ENCODE measurements at places on chromosomes 6 and 20.

DNA sequence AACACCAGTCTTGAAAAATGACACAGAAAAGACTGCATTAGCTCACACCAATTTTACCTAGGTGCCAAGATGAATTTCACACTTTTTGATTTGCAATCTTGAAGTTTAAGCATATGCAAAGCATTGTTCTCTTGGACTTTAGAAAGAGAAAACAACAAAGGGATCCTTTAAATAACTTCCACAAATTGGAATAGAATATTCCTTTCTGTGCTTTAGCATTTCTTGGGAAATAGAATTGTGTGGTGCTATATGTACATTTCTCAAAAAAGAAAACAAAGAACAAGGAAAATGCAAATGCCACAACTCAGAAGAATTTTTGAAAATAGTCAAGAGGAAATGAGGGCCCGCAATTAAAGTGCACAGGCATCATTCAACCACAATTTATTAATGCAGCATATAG, 17.0 kb downstream of the HTR1B start:
- DNase-seq: no peak

DNA sequence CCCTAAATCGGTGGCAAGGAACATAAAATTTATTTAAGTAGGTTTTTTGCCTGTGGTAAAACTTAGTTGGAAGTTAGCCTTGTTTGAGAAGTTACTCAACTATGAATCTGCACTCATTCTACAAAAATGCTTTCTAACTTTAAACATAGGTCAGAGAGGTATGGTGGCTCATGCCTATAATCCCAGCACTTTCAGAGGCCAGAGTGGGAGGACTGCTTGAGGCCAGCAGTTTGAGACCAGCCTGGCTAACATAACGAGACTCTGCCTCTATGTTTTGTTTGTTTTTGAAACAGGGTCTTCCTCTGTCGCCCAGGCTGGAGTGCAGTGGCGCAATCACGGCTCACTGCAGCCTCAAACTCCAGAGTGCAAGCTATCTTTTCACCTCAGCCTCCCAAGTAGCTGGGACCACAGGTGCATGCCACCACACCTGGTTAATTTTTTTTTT, 16.2 kb downstream of the USP49 start:
- no peak for DNase-seq

DNA sequence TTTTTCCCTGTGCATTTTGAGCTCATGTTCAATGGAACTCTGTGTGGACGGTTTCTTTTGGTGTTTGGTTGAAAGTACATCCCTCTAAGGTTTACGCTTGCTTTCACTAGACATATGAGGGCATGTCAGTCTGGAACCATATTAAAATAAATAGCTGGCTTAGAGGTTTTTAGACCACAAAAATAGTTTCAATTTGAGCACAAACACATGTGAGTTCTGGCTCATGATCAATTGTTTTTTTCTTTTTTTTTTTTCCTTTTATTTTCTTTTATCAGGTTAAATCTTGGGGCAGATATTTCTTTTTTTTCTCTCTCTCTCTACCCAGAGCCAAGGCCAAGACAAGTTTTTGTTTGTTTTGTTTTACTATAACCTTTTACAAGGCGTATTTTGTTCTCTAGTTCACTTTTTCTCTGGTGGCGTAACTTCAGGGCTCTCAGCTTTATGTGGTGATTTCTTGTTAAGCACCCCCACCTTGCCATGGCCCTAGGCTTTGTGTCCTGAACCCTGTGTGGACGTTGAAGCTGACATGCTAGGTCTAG, 92.9 kb downstream of the SHLD1 start:
- DNase-seq: no peak

DNA sequence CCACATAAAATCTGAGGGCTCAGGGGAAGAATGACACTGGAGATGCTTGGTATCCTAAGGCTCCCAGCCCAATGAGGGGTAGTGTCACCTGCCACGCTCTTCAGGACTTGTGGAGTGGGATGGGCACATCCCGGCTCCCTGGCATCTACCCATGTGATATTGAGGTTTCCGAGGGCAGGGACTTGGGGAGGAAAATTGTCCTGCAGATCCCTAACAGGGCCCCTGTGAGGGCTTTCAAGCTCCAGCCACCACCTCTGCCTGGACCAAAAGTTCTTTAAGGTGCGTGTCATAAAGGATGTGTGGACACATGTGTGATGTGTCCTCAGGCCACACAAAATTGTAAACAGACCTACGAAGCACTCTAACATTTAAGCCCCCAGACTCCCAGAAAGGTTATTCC, 2.5 kb downstream of the SCML4 start:
- no peak for DNase-seq

GRCh38 chr20:58571356-58571692, 56.1 kb upstream of the APCDD1L start:
- no peak for DNase-seq

GRCh38 chr6:13203145-13203544, 125.2 kb downstream of the TBC1D7 start:
- no peak for DNase-seq

- no peak for DNase-seq
These were observed 69.5 kb downstream of the LRFN2 start for GRCh38 chr6:40517654-40518053.

DNA sequence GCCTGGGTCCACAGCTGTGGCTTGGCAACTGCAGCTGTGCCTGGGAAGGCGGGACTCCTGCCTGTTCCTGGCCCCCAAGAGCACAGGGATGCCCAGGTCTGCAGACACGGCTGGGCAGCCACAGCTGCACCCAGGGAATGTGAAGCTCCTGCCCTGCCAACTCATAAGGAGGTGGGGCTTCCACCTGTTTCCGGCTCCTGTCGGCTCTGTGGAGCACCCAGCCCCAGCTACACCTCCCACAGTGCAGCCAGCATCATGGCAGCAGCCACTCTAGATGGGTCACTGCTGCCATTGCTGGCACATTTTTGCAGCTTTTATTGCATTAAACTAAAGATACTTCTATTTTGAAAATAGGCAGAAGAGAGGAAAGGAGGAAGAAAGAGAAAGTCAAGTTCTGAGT, 207.9 kb downstream of the SAMD5 start:
- DNase-seq: no peak

- DNase-seq: no peak
These were observed 1.7 kb upstream of the CNKSR3 start for GRCh38 chr6:154512201-154512600.

DNA sequence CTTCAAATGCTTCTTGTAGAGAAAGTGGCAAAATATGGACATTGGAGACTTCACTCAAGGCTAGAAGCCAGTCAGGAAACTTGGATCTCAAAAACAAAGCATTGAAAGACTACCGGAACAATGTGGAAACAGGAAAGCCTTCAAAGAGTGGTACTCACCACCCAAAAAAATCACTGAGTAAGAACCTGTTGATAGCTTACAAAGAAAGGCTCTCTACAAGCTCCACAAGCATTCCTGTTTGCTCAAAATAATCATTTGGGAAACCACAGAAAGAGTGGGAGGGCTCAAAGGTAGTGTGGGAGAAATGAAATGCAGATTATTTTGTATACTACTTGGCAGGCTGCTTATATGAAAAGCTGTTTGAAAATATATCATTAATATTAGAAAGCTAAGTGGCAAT, 9.5 kb upstream of the DST start:
- DNase-seq: no peak

DNA sequence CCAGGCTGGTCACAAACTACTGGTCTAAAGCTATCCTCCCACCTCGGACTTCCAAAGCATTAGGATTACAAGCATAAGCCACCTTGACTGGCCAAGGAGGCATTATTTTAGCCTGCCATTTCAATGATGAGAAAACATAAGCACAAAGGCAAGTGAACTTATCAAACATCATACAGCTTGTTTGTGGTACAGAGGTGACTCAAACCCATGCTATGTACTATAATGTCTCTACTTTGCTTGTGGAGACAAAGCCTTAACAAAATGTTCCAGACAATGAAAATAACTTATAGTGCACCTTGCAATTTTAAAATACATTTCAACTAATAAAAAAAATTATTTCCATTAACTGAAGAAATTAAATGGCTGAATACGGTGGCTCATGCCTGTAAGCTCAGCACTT, 26.2 kb downstream of the HDAC2 start:
- no peak for DNase-seq

- DNase-seq: no peak
These were observed 12.1 kb downstream of the EXOC2 start for GRCh38 chr6:680666-681340.

GRCh38 chr6:164098857-164099267, 684.3 kb downstream of the QKI start:
- no peak for DNase-seq

GRCh38 chr6:74798302-74798701, 407.6 kb downstream of the COL12A1 start:
- DNase-seq: no peak

DNA sequence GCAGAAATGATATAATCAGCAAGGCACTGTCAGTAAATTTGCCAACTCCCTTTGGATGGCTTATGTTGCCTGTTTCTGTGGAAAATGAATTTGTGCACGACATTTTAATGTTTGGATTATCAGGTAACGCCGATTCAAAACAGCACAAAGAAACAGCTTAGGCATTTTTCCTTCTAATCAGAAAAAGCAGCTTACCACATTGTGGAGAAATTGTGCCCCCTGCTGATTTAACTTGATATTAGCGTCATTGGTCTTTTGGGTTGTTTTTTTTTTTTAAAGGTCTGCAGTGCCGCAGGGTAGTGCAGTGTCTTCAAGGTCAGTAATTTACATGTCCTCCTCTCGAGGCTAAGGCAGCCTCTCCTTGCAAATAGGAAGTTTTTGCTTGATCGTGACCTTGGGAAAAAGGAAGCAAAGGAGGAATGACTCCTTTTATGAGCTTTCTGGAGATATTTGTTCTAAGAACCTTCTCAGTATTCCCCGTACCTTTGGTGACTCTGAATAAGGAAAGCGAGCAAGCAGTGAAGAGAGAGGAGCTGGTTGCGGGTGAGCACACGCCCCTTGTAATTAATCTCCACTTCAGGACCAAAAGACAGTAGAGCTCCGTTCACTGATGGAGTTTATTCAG, 79.1 kb downstream of the ELOVL4 start:
- DNase-seq: no peak

GRCh38 chr6:166726201-166726600, 99.2 kb upstream of the RPS6KA2 start:
- DNase-seq: no peak

GRCh38 chr6:128111096-128111495, 210.2 kb upstream of the THEMIS start:
- no peak for DNase-seq

GRCh38 chr20:15440049-15440820, 1102.8 kb upstream of the FLRT3 start:
- DNase-seq: no peak

DNA sequence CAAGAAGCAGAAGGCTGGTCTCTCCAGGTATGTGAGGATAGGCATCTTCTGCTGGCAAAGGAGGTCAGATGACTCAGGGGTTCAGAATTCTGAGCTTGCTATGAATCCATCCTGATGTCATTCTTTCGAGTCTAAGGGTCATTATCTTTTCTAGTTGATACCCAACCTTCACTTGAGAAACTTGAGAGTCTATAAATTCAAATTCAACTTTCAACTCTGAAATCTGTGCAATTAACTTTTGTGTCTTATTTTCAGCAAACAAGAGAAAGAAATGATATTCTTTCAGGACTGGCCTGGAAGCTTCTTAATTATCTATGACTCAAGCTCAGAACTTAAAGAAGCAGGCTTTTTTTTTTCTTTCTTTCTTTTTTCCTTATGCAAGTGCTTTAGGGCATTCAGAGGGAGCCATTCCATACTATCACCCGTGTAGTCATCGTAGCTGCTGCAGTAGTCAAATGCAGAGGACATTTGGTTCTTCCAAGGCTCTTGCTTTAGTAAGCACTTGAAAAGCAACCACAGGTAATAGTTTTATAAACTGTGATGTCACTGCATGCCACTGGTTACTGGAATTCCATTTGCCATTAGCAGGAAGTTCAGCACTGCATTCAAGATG, 93.0 kb downstream of the ADTRP start:
- DNase-seq: no peak

GRCh38 chr20:59141818-59142581, 21.6 kb upstream of the ZNF831 start:
- no peak for DNase-seq

GRCh38 chr20:13422637-13423036, 201.6 kb downstream of the ISM1 start:
- no peak for DNase-seq

- no peak for DNase-seq
These were observed 55.5 kb downstream of the PRDM1 start for GRCh38 chr6:106141441-106142237.

DNA sequence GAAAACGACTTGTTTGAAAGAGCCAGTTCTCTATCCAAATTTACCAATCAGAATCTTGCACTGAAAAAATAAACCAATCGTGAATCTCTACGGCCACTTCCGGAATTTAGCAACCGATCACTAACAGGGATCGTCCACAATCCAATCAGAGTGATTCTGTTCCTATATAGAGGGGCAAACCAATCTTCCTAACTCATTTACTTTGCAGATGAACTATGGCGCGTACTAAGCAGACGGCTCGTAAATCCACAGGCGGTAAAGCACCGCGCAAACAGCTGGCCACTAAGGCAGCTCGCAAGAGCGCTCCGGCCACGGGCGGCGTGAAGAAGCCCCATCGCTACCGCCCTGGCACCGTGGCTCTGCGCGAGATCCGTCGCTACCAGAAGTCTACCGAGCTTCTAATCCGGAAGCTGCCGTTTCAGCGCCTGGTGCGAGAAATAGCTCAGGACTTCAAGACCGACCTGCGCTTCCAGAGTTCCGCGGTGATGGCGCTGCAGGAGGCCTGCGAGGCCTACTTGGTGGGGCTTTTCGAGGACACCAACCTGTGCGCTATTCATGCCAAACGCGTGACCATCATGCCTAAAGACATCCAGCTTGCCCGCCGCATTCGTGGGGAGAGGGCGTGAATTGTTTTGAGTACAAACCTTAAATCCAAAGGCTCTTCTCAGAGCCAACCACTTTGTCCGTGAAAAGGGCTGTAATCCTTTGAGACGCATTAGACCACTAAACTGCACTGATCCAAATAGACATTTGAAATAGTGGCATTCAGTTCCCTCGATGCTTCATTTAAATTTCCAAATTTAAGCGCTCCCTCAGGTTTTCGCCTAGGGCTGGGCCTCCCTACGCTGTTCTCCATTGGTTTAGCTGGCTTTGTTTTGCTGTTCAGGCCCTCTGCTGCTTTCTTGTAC, 138.0 kb downstream of the HFE start:
- DNase-seq: no peak

- no peak for DNase-seq
These were observed 74.5 kb downstream of the ALDH8A1 start for GRCh38 chr6:134875367-134875766.

DNA sequence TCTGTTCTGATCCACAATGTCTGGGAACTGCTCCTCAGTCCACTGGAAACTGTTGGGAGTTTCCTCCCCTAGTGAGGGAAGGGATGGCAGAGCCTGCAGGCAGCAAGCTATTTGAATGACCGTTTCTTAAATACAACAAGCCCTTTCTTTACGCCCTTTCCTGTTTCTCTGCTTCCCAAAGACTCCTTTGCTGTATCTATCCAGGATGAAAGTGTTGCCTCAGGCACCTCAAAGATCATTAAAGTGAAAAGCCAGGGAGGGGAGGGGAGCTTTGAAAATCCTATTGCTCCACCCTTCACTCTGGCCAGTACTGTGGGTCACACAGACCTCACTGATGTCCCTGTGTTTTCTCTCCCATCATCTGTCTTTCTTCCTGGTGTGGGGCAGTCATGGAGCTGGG, 213.1 kb downstream of the RNF144B start:
- no peak for DNase-seq

GRCh38 chr6:168026925-168027324, 29.5 kb downstream of the KIF25 start:
- no peak for DNase-seq

Measured in stimulated activated CD4-positive, alpha-beta T cell treated with anti-CD3 and anti-CD28 coated beads, Interleukin-12 subunit alpha, Interleukin-12 subunit beta, amount 100 ng/mL, for 24 hours (primary cell).